GM19239 (cell line): ENCODE measurements at places on chromosomes 1 and 21.

DNA sequence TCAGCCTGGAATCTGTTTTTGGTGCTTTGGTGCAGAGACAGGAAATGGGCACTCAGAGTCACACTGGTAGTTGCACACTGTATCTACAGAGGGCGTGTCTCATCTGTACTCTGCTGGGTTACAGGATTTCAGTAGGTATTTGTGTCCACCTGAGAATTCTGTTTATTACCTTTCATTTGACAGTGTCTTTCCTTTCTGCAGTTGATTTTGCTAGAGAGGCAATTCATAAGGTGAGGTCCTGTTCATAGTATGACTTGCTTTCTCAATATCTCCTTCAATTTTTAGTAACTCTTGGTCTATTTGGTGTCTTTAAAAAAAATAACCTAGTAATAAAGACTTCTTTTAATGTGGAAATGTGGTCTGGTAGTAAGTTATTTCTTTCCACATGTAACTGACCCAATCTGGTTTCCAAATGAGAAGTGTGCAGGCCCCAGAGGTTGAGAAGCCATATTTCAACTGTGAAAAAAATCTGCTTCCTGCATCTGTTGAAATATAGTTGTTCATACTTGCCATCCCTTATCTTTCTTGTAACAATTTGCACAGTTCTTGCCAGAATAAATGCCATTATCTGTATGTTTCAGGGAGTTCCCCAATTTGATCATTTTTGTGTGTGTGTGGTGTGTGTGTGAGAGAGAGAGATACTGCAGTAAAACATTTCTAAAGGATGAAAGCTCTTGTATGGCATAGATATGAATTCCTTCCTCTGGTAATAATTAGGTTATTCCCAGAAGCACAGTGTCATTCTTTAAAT is 78.4 kb upstream of the DNAJC6 start:
- DNase-seq, result no peak

DNA sequence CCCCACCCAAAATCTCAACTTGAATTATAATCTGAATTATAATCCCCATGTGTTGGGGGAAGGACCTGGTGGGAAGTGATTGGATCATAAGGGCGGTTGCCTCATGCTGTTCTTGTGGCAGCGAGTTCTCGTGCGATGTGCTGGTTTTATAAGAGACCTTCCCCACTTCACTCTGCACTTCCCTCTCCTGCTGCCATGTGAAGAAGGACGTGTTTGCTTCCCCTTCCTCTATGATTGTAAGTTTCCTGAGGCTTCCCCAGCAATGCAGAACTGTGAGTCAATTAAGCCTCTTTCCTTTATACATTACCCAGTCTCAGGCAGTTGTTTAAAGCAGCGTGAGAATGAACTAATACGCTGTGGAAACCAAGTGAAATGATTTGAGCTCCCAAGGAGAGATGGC is 48.0 kb upstream of the SOD1 start:
- DNase-seq, result no peak

DNA sequence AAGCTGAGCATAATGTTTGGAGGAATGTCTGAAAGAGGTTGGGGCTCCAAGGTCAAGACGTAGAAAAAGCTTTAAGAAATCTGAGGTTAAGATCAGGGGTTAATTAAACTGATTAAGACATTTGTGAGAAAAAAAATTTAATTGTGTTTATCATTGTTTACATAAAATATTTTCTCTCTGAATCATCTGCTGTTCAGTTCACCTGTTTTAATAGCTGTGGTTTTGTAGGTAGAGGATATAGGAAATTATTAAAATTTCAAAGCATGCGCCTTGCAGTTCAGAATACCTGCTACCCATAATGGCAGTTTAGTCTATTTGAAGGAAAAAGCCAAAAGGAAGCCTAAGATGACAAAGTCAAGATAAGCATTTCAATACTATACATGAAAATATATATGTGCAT is 153.2 kb downstream of the SPATA46 start:
- no peak for DNase-seq

DNA sequence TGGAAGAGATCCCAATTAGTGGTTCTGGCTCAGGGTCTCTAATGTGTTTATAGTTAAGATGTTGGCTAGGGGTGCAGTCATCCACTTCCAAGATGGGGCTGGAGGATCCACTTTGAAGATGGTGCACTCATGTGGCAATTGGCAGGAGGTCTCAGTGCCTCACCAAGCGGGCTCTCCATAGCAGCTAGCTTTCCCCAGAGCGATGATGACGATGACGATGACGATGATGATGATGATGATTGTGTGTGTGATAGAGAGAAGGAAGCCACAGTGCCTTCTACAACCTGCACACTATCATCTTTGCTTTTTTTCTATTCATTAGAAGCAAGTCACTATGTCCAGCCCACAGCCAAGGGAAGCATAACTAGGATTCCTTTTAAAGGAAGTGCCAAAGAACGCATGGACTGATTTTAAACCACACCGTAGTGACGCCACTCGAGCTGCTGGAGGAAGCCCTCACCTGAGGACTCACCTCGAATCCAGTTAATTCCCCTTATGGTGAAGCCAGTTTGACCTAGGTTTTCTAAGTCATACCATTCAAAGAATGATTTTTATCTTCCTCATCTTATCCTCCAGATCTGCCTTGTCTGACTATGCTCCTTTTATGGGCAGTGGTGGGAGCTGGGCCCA is 49.4 kb downstream of the SRRM1 start:
- no peak for DNase-seq

- DNase-seq, result no peak
Measured at GRCh38 chr1:49240709-49241221, 464.1 kb upstream of the BEND5 start.

DNA sequence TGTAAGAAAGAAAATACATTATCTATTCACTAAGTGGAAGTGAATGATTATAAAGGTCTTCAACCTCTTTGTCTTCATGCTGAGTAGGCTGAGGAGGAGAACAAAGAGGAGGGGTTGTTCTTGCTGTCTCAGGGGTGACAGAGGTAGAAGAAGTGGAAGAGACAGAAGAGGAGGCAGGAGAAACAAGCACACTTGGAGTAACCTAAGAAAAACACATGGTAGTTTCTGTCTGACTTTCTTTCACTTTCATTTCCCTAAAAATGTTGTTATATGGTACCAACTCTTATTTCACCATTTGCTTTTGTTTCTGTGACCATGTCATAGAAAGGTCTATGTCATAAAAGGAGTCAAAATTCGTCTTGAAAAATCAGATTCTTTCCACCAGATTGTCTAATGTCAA is 696.6 kb upstream of the BRINP3 start:
- no peak for DNase-seq

- no peak for DNase-seq
Measured at GRCh38 chr1:156711011-156711817, 5.8 kb upstream of the CRABP2 start.

- DNase-seq, result peak; percentile 21
Measured at GRCh38 chr1:50251702-50252101, 143.0 kb downstream of the ELAVL4 start.

DNA sequence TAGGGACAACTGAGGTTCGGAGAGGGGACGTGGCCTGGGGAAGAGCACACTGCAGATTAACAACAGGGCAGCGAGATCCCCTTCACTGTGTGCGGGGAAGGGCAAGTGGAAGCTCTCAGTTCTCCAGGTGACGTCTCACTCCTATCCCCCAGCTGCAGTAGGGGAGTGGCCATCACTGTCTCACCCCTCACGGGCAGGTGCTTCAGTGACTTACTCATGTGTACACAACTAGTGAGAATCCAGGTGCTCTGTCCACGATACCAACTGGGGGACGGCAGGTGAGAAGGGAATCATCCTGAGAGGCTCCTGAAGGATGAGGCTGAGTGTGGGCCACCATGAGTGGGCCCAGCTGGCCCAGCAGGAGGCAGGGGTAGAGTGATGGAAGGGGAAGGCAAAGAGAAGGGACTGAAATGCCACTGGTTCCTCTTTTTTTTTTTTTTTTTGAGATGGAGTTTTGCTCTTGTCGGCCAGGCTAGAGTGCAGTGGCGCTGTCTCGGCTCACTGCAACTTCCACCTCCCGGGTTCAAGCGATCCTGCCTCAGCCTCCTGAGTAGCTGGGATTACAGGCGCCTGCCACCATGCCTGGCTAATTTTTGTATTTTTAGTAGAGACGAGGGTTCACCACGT is 25.9 kb downstream of the RHBG start:
- no peak for DNase-seq

- no peak for DNase-seq
Measured at GRCh38 chr1:174916846-174917245, 82.9 kb upstream of the CACYBP start.

- DNase-seq, result peak; percentile 23
Measured at GRCh38 chr1:20483833-20484518, 2.0 kb downstream of the CAMK2N1 start.

DNA sequence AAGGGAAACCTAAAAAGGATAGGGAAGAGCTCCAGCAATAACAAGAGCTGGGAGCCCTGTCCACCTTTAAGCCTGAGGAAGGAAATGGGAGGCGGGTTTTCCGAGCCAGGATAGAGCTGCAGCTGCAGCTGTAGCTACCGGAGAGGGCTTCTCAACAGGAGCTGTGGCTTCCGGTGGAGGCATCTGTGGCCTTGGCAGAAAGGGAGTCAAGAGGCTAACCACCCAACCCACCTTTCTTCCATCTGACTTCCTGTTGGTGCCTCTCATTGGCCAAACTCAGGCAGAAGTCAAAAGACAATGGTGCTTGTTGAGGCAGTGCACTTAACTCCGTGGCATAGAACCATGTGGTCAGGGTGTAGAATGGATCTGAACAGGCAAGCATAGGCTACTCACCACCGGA is 313.1 kb upstream of the DAB1 start:
- no peak for DNase-seq

- DNase-seq, result no peak
Measured at GRCh38 chr21:37365517-37366481, 774 bp upstream of the DYRK1A start.

GRCh38 chr21:41603476-41603875 is 95.5 kb upstream of the TMPRSS2 start:
- DNase-seq, result no peak

DNA sequence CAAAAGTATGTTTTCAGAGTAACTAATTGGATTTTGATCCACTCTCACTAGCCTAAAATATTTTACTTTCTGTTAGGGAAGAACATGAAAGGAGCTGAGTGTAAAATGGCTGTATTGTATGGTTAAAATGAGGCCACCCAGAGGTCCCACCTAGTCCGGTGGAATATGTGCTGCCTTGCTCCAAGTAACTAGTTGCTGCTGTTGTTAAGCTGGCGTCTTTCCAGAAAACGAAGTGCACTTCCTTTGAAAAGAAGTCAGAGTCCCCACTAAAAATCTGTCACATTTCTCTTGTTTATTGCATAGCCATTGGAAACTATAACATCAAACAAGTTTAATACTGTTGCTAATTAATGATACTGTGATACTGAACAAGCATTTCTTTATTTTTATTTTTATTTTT is 3.2 kb downstream of the SLC25A33 start:
- no peak for DNase-seq

GRCh38 chr1:224745394-224745793 is 129.3 kb downstream of the CNIH3 start:
- no peak for DNase-seq

DNA sequence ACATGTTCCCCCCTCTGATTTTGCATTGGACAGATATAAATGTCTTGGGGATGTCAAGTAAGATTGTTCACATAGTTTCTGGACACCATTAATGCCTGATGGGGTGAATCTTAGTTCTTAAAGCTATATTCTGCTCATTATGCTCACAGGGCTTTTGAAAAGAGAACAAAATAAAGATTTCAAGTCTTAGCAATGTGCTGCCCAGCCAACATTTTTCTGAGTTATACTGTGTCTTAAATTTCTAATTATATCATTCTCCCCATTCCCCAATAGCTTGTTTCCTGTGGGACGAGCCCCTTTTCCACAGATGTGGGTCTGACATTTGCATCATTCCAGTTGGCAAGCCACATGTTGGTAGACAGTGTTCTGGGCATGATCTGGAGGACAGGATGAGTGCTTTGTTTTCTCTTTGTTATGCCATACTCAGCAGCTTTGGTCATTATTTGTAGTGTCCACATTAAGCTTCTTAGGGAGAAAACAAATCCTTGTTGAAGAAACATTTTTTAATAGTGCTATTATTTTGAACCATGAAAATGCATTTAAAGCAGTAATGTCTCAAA is 32.8 kb downstream of the MTARC1 start:
- no peak for DNase-seq

DNA sequence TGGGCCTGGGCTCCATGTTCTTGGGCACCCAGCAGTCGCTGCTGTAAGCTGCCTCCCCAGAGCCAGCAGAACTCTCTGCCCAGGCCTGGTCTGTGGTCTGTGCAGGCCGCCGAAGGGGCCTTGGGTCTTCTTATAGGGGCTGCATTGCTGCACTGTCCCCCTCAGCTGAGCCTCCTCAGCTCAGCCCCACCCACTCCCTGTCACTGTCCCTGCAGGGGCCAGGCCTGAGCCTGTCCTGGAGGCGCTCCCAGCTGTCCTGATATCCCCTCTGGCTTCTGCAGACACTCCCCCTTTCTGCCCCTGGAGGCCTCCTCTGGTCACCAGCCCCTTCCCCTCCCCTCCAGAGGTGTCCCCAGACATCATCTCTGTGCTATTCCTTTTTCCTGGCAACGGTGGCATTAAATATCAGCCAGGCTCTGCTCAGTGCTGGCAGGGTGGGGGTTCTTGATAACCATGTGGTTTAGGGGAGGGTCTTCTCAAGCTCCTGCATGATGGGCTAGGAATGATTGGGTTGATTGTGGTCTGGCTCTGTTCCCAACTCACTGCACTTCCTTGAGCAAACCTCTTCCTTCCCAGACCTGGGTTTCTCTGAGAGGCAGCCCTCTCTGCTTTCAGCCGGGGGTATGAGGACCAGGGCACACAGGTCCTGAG is 3.7 kb upstream of the FOXO6 start:
- no peak for DNase-seq

DNA sequence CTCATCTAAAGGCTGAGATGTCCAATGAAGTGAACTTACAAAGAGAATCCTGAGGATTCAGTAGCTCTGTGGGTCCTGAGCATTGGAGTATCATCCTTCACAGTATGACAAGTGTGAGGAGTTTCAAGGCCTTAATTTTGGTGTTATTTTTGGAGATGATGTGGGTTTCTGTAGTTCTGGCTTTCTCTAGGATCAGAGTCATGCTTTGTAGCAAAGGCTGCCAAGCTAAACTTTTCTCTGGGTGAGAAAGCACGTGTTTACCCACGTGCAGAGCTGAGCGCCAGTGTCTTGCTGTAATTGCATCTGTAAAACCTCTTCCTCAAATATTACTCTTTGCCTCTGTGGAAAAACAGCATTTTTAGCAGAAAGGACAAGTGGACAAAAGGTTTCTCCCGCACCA is 387.8 kb upstream of the LYPLAL1 start:
- no peak for DNase-seq

DNA sequence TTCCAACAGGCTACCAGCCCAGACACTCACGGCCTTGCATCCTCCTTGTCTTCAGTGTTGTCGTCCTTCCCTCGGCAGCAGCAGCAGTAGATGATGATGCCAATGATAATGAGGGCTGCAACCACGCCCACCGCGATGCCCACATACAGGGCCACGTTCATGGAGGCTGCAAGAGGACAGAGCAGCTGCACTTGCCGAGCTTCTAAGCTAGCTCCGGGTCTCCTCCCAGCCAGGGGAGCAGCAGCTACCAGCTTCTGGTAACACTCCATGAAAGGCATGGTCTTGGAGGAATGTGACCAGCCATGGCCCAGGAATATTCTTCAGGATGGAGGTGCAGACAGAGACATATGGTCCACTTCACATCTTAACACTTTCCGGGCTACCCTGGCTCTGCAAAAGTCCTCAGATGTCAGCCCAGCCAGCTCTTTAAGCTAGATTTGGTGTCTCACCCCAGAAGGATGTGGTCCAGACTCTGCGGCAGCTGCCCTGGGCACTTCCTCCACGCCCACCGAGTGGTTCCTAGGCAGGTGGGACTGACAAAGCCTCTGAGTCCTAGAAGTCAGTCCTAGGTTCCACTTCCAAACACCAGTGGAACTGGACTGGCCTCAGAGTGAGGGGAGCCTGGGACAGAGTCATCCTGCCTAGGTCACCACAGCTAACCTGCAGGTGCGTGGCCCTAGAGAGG is 35.1 kb downstream of the GPA33 start:
- DNase-seq, result no peak
